ENCODE measurements at places on chromosomes 5 and 9.

GRCh38 chr9:99438596-99438995 lies 216.5 kb downstream of the SEC61B start:
- DNase-seq: no peak

GRCh38 chr9:118367383-118367782 lies 663.2 kb downstream of the TLR4 start:
- no peak for DNase-seq

- DNase-seq: no peak
These were observed 114.8 kb upstream of the PJA2 start for GRCh38 chr5:109524555-109524954.

DNA sequence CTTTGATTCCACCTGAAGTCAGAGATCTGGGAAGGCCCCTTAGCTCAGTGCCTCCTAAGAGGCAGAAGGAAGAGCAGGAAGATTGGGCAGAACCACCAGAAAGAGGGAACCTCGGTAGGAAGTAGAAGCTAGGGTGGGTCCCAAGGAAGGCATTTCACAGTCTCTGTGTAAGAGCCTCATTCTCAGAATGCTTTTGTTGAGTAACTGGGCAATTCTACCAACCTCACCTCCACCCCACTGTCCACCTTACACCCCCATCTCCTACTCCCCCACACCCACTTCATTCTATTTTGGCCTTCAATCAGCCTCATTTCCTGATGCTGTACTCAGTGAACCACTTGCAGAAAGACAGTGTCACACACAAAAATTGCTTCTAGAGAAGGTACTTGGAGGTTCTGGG lies 3.5 kb downstream of the HBEGF start:
- no peak for DNase-seq

DNA sequence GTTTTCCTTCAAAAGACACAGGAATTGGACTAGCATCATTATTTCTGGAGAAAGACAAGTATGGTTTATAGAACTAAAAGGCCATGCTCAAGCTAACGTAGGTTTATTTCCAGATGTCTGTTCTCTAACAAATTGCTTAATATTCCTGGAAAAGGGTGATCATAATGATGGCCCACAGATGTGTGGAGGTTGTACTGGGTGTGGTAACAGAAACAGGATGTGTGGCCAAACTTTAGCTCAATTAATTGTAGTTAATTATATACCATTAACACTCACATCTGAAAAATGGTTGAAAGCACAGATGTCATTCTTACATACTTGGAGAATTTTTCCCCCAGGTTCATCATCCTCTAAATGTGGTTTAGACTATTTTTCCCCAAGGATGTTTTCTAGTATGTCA lies 292.7 kb upstream of the RASA1 start:
- DNase-seq: no peak

DNA sequence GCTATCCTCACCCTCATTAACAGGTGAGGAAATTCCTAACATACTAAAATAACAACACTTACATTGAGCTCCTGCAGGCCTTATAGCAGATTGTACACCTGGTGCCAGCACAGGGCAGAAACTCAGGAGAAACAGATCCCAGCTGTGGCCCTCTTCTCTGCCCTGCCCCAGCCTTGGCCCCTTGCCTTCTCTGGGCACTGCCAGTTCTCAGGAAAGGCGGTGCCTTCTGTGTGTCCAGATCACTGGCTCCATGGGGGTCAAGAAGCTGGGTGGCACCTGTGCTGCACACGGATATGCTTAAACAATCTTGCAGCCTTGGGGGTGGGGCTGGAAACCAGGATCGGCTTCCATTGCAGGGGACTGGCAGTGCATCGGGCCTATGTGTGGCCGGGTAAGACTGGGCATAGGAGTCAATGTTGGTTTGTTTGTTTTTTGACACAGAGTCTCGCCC lies 19.3 kb downstream of the KYAT1 start:
- no peak for DNase-seq

DNA sequence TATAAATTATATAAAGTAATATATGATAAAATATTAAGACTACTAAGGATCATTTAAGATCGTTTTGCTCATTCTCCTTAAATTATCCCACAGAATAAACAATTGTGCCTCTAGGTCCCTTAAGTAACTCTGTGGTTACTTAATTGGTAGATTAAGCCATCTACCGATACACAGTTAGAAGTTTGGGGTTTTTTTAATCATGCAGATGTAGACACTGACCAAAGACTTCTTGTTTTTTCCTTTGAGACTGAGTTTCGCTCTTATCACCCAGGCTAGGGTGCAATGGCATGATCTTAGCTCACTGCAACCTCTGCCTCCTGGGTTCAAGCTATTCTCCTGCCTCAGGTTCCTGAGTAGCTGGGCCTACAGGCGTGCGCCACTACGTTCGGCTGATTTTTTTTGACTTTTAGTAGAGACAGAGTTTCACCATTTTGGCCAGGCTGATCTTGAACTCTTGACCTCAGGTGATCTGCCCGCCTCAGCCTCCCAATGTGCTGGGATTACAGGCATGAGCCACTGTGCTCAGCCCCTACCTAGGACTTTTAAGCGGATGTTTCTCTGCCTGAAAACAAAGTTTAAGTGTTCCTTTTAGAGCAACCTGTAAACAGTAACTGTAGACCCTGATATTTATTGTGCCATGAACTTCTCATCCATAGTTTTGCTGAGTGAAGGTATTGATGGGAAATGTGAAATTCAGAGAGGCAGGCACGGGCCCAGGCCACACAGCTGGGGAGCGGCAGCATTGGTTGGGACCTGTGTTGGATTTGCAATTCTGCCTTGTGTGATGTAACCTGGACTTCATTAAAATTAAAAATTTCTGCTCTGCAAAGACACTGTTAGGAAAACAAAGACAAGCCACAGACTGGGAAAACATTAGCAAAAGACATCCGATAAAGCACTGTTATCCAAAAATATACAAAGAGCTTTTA lies 11.6 kb downstream of the CEL start:
- no peak for DNase-seq

GRCh38 chr5:35660451-35660850 lies 42.8 kb downstream of the SPEF2 start:
- no peak for DNase-seq

DNA sequence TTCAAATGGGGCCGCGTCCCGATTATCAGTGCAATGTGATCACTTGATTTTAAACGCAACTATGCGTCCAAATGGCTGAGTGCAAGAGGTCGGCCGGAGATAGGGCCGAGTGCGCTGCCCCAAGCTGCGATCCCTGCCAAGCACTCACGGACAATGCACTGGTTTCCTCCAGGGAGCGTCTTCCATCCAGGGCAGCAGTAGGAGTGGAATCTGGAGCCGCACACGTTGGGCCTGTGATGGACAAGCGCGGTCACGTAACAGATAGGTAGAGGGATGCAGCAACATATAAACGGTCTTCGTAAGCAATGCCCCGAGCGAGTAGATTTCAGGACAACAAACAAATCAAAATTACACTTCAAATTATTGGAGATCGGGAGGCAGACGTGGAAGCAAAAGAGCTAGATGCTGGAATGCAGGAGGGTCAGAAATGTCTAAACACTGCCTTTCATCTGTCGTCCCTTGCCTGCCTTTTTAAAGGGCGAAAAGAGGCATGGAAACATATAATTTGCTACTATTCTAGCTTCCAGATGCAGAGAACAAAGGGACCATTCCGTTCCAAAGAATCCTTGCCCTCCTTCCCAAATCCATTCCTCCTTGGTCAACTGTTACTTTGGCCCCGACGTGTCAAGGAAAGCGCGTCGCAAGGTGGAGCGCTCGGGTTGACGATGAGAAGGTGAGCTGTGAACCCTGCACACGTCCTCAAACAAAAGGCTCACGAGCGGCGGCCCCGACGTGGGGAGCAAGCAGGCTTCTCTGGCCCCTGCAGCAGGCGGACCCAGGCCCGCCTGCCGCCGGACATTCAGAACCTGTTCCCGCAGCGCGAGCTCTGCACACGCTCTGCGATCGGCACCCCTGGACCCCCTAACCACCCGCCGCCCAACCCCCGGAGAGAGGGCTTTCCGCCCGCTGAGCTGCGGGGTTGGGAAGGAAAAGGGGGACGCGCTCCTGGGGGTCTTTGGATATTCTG lies 1.5 kb downstream of the FBN2 start:
- DNase-seq: no peak

DNA sequence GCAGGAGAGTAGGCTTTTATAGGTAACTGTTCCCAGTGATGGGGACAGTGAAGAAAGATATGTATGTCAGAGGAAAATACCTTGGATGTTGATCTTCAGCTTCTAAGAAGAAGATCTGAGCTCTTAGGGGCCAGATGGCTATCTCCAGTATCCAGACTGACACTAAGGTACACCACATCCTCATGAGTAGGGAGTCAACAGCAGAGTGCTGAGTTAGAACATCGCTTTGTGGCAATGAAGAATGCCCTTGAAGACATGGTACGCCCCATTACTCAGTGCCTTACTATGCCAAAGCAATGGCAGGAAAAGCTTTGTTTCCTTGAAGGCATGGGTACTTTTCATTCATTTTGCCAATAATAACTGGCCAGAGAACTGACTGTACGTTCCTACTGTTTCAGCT lies 263.7 kb downstream of the CEMIP2 start:
- no peak for DNase-seq

DNA sequence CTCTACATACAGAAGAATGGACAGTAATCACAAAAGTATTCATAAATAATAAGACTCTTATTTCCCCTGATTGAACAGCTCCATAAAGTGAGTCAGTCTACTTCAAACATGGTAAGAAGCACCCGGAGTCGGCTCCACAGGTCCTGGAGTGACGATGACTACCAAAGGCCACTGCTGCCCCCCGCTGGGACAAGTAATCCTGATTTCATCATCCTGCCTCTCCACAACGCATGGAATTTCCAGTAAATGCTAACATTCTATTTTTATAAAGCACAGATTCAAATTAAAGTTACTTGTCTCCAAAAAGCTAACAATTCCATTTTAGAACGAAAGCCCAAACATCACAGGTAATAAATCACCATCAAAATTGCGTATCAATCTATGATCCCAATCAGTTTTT lies 16.2 kb downstream of the ATPSCKMT start:
- DNase-seq: peak; percentile 42

DNA sequence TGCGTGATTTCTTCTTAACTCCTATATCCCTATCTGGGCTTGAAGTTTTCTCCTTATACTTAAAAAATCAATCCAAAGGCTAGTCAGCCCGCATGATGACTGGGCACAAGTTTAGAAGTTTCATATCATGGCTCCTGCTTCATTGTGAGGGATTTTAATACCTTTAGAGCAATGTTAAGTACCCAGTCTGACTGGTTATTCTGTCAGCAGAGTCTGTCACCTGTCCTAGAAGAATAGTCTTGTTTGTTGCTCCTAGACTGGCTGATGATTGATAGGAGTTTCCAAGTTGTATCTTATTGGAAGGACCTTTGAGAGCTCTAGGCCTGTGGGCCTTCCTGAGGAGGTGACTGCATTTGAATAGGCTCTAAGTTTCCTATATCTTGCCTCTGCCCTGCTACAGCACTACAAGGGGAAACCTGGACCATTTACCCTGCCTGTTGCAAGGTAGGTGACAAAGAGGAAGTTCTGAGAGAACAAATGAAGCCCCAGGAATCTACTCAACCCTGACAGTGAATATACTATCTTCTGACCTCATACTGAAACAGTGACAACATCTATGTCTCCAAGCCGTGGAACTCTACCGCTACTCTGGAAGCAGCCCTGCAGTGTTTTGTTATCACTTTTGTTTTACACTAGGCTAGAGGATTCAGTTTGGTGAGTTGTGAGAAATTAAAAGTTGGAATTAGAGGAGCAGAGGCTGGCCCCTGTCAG lies 66.5 kb downstream of the F2RL2 start:
- no peak for DNase-seq

DNA sequence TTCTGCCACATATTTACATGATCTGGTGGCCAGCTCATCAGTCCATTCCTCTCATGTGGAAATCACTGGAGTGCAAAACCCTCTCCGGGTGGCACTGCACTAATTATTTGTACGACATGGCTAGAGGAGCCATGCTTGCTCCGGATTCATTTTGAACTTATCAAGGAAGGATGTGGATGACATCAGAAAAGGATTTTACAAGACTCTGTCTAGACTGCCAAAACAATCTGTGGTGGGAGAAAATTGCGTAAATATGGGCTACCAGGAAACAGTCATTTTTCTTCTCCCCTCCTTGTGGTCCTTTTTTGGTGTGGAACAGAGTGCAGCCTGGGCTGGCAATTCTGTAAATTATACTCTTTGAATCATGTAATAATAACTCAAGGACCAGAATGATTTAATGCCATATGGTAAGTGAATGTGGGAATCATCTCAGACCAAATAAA lies 123.4 kb upstream of the IFNE start:
- DNase-seq: no peak

GRCh38 chr5:141514330-141515133 lies 25.7 kb downstream of the PCDHGC5 start:
- no peak for DNase-seq

GRCh38 chr5:98050583-98050982 lies 722.9 kb upstream of the RGMB start:
- peak; percentile 18 for DNase-seq

DNA sequence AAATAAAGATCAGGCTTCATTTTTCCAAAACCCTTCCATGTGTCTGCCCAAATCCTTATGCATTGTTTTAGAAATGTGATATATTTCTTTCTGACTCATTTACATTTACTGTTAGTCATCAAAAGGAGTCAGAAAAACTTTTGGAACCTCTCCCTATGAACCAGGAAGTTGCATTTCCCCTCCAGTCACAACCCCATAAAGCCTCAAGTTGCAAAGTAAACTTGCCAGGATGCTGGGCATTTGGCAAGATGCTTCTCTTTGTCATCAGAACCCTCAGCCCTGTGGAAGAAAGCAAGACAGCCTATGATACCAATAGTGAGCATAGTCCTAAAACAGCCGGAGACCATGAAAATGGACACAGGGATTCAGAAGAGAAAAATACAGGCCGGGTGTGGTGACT lies 84.2 kb downstream of the MUSK start:
- peak; percentile 46 for DNase-seq

- DNase-seq: no peak
These were observed 21.0 kb downstream of the EPB41L4B start for GRCh38 chr9:109299891-109300290.

DNA sequence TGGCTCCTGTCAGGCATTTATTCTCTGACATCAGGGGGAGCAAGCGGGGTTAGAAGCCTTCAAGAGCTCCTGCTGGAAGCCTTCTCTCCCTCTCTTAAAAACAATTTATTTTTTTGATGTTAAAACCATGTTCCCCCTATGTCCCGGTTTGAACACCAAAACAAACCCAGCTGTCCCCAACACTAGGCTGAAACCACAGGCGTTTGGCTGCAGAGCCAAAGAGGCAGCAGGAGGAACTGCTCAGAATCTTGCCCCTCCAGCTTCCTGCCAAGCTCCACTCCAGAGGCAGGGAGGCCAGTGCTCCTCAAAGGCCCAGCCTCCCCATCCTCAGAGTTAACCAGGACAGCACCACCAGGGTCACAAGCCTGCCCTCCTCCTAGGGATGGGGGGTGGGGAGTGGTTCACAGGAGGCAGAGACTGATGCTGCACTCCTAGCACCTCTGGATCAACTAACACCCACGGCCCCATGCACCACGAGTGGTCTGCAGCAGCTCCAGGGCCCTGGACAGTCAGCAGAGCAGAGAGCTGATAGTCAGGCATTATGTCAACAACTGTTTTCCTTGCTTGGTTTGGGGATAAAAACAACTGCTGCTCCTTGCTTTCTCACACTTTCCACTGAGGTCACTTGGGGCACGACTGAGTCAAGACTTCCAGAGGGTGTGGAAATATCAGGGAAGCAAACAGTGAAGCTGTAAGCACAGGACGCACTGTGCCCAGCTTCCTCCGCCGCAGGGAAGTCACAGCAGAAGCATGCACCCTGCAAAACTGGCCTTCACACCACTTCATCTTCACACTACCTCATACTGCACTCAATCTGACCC lies 96.5 kb upstream of the ADRA1B start:
- DNase-seq: no peak

Measured in T47D (cell line).